Nephron progenitor cell (in vitro differentiated cells): ENCODE measurements at places on chromosomes 6 and 20.

DNA sequence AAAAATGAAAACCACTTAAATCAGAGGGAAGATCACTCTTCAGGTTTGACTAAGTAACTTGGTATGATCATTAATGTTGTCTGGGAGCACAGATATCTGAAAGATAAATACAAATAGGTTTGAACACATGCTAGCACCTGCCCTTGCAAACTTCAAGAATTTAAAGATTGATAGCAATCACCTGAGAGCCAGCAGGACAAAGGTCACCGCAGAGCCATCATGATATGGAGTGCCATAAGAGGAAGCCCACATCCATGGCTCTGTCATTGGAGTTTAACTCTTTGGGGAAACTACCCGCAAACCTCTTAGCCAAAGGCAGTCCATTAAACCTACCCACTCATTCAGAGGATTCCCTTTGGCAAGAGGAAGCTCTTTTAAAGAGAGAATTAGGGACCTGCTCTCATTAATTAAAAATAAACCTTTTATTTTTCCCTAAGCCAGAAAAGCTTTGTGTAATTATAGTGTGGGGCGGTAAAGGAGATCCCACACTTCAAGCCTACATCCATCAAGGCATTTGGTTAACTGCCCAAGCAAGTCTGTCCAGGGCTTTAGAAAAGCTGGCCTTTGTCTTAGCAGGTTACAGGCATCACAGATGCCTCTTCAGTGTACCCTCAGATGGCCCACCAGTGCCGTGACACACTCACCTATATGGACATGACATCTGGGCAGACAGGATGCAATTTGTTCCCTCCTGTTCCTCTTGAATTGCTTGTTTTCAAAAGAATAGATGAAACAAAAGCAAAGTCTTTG lies 73.0 kb downstream of the SASH1 start:
- DNase-seq, result no peak

GRCh38 chr20:4370851-4371250 lies 350.9 kb upstream of the PRND start:
- no peak for DNase-seq

DNA sequence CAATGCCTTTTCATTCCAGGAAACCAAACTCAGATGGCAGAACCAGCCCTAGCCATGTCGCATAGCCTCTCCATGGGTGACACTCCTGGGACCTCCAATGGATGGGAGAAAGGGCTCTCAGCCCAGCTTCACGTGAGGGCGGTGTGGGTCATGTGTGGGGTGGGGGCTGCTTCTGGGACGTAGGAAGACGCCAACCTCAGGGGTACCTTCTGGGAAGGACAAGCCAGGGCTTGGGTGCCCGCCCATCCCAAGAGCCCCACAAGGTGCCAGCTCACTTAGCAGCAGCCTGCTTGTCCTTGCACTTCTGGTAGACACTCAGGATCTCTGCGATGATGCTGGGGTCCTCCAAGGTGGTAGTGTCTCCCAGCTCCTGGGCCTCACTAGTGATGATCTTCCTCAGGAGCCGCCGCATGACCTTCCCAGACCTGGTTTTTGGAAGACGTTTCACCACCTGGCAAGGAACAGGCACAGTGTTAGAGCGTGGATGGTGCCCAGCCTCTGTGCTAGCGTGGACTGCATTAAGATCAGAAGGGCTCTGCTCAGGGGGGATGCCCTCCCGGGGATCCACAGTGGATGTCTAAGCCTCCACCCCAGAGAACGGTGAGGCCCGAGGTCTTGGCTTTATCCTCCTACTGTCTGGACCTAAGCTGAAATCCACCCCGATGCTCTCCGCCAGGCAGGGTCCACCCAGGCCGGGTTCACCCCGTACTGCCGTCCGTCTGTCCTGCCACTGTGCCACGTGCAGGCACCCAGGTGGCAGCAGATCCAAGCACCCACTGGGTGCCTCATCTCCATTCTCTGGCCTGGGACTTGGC lies 15.1 kb upstream of the APMAP start:
- DNase-seq, result no peak

GRCh38 chr6:55208478-55209458 lies 34.5 kb downstream of the HCRTR2 start:
- no peak for DNase-seq

GRCh38 chr6:30963641-30964040 lies 19.9 kb upstream of the MUC21 start:
- no peak for DNase-seq

DNA sequence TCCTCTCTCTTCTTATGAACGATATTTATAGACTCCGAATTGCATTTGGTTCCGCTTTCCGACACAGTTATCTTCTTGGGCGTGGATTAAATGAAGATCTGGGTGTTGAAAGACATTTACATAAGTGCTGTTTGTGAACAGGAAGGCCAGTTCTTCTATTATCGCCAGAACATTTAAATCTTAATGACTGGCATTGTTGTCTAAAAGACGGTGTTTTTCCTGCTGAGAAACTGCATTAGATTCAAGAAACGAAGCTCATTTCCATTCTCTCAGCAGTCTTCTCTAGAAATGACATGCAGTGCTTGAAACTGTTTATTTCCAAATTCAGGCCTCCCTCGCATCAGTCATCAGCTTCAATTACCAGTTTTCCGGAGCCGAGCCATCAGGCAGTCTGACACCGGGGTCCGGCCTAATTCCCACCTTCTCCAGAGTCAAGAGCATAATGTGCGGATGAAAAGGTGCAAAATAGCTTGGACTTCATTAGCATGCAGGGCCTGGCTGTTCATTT lies 16.0 kb downstream of the LINC00237 start:
- DNase-seq, result no peak

DNA sequence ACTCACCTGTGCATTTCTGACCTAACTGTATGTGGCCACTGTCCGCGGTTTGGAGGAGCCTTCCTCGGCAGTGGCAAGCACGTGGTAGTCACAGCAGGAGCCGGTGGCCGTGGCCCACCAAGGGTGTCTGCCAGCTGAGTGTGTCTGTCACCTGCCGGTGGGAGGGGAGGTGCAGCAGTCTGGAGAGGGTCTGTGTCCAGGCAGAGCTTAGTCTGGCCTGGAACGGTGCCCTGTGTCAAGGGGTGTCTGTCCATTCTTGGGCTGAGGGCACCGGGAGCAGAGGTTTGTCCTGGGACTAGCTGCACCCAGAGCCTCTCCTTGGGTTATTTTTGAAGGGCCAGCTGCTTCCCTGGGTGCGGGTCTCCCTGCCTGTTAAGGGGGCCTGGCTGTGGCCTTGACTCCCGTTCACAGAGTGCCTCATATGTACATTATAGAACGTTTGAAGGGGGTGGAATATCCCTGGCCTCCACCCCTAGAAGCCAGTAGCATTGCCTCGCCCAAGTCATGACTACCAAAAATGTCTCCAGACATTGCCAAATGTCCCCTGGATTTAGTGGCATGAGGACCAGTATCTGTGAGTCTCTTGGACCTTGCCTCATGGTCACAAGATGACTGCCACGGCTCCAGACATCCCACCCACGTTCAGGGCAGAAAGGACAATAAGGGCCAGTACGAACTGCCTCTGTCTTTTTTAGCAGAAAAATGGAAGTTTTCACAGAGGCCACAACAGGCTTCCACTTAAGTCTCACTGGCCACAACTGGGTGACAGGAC lies 5.2 kb downstream of the RBM38 start:
- DNase-seq, result no peak
